ENCODE measurements at places on chromosomes 6 and 20.

DNA sequence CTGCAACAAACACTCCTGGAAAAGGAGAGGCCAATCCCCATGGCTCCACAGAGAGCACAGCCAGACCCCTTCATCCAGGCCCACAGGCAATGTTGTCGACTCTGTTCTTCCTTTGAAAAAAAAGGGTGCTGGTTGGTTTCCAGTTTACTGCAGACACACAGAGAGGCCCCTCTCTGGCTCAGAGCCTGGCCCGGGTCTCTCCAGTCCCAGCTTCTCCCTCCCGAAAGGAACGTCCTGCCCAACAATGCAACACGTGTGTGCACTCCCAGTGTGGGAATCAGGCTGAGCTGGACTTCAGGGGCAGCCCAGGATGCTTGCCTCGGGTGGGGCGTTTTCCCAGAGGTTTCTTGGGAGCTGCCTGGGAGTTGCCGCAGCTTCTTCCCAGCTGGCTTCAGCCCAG, 4.5 kb upstream of the NKAIN4 start:
- no peak for DNase-seq

DNA sequence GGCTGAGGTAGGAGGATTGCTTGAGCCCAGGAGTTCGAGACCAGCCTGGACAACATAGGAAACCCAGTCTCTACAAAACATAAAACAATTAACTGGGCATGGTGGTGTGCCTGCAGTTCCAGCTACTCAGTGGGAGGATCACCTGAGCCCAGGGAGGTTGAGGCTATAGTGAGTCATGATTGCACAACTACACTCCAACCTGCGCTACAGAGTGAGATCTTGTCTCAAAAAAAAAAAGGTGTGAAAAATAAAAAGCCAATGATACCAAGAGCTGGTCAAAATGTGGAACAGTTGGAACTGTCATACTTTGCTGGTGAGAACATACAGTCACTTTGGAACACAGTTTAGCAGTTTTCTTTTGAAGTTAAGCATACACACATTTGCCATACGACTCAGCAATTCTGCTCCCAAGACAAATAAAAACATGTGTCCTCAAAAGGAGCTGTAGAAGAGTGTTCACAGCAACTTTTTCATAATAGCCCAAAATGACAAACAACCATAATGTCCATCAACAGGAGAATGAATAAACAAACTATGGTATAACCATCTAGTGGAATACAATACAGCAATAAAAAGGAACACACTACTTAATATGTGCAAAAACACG, 21.6 kb upstream of the FKBP5 start:
- DNase-seq: no peak

DNA sequence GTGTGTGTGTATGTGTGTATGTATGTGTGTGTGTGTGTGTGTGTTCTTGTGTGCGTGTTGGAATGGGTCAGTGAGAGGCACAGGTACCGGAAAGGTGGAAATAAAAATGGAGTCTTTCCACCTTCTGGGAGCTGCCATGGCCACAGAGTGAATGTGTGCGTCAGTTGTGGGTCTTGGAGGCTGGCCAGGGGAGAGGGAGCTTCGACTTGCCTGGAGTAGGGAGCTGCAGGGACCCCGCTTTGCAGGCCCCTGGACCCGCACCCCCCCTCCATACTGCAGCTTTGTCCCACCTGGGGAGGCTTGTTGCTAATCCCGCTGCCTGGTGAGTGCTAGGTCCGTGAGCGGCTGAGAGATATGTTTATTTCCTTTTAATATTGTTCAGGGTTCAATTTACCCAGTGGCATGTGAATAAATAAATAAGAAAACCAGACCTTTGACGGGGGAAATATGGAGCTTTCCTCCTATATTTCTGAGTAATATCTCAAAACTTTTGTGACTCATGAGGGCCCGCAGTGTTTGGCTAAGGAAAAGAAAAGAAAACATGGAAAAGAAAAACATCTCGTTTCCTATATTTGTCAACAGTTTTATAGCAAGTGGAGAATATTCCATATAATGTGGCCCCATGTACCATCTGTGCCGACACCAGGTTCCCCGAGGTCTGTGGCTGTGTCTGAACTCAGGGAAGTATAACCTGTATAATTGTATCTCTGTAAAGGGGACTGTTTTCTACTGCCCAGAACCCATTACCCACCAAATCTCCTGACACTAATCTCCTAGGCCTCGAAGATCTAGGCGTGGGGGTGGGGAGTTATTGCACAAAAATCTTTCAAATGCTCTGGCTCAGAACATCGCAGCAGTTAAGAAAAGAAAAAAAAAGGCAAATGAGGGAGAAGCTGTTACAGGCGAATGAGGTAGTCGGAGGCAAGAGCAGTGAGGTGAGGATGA, 24.6 kb upstream of the CCDC167 start:
- DNase-seq: no peak

GRCh38 chr6:159378411-159379328, 209.5 kb downstream of the FNDC1 start:
- DNase-seq: no peak

Data from RKO (cell line).